ENCODE measurements at places on chromosomes 13 and 19. TPM values are rescaled to one million over a fixed set of nuclear protein-coding genes. Genes with fewer than 3 reads are reported as not detected.

- DNase-seq: peak; percentile 69
- H3K4me1 ChIP-seq: peaks cover 10% of the 10 kb centered on the region
- peak overlapping the region; percentile 82 for H3K27ac ChIP-seq
- H3K36me3 ChIP-seq: no peaks in the 10 kb centered on the region
These were observed 2.8 kb upstream of the SPRYD7 start for GRCh38 chr13:49938921-49939320.

GRCh38 chr19:51000981-51001380 is 423 bp downstream of the KLK8 start:
- H3K36me3 ChIP-seq: no peaks in the 10 kb centered on the region
- no peaks in the 10 kb centered on the region for H3K4me1 ChIP-seq
- no peak for DNase-seq
- no peak overlapping the region for H3K4me3 ChIP-seq

- no peaks in the 10 kb centered on the region for H3K27me3 ChIP-seq
- no peak for DNase-seq
- H3K4me3 ChIP-seq: no peak overlapping the region
- no peak overlapping the region for H3K27ac ChIP-seq
- H3K4me1 ChIP-seq: no peaks in the 10 kb centered on the region
These were observed 23.4 kb downstream of the ZNF560 start for GRCh38 chr19:9474975-9475374.

DNA sequence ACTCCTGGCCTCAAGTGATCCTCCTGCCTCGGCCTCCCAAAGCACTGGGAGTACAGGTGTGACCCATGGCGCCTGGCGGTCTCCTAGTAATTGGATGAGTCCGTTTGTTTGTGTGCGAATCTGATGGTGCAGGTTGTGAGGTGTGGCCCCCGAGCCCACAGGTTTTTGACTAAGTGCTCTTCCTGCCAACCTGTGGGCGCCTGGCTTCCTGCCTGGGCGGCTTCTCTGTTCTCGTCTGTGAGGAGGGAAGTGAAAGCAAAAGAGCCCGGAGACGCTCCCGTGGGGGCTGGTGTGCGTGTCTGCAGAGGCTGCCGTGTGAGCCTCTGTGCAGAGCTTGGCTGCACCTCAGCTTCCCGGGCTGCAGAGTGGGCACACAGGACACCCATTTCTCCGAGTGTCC is 10.0 kb downstream of the ARHGAP45 start:
- H3K27ac ChIP-seq: no peak overlapping the region
- peaks cover 4% of the 10 kb centered on the region for H3K27me3 ChIP-seq
- H3K4me3 ChIP-seq: no peak overlapping the region
- DNase-seq: no peak
- H3K4me1 ChIP-seq: peaks cover 4% of the 10 kb centered on the region
- H3K36me3 ChIP-seq: no peaks in the 10 kb centered on the region

The MIA gene
- total RNA-seq: not detected

- no peaks in the 10 kb centered on the region for H3K27me3 ChIP-seq
- no peak for DNase-seq
- no peaks in the 10 kb centered on the region for H3K4me1 ChIP-seq
- H3K27ac ChIP-seq: no peak overlapping the region
- H3K4me3 ChIP-seq: no peak overlapping the region
These were observed 931.3 kb downstream of the UQCRFS1 start for GRCh38 chr19:28281676-28282075.

The FOSB gene
- 37.9 TPM for total RNA-seq

The BICRA gene
- 2.2 TPM for total RNA-seq

DNA sequence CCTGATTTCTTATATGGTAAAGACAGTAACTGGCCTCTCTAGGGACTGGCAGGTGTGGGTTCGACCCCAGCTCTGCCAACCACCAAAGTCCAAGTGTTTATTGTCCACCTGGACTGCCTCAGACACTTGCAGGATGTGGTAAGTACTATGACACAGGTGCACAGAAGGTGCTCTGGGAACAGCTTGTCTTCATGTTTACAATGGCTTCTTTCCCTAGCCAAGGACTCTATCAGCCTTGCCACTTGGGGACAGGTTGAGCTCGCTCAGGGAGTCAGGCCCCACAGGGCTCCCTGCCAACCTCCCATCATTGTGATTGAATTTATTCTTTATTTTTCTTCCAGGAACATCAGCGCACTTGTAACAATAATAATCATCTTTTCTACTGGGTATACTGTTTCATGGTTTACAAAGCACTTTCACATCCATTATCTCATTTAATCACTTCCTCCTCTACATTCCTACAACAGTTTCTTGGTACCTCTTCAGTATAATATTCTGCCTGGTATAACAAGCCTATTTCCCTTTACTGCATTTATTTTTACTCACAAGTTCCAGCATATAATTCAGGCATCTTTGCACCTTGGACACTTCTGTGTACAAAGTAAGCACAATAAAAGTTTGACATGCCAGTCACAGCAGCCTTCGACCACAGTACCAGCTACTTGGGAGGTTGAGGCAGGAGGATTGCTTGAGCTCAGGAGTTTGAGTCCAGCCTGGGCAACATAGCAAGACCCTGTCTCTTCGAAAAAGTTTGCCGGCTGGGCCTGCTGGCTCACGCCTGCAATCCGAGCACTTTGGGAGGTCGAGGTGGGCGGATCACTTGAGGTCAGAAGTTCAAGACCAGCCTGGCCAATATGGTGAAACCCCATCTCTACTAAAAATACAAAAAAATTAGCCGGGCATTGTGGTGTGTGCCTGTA is 24.2 kb upstream of the GATAD2A start:
- no peaks in the 10 kb centered on the region for H3K36me3 ChIP-seq
- no peak overlapping the region for H3K4me3 ChIP-seq
- H3K27me3 ChIP-seq: no peaks in the 10 kb centered on the region
- peak overlapping the region; percentile 14 for H3K27ac ChIP-seq

GRCh38 chr13:97279913-97280312 is 57.8 kb downstream of the MBNL2 start:
- H3K4me3 ChIP-seq: no peak overlapping the region
- no peaks in the 10 kb centered on the region for H3K27me3 ChIP-seq
- no peaks in the 10 kb centered on the region for H3K36me3 ChIP-seq
- H3K27ac ChIP-seq: peak overlapping the region; percentile 77

- no peak overlapping the region for H3K4me3 ChIP-seq
- H3K4me1 ChIP-seq: no peaks in the 10 kb centered on the region
- DNase-seq: no peak
- H3K27me3 ChIP-seq: no peaks in the 10 kb centered on the region
- no peak overlapping the region for H3K27ac ChIP-seq
These were observed 353.5 kb downstream of the DACH1 start for GRCh38 chr13:71513411-71514033.

The STXBP2 gene
- total RNA-seq: 58.6 TPM

DNA sequence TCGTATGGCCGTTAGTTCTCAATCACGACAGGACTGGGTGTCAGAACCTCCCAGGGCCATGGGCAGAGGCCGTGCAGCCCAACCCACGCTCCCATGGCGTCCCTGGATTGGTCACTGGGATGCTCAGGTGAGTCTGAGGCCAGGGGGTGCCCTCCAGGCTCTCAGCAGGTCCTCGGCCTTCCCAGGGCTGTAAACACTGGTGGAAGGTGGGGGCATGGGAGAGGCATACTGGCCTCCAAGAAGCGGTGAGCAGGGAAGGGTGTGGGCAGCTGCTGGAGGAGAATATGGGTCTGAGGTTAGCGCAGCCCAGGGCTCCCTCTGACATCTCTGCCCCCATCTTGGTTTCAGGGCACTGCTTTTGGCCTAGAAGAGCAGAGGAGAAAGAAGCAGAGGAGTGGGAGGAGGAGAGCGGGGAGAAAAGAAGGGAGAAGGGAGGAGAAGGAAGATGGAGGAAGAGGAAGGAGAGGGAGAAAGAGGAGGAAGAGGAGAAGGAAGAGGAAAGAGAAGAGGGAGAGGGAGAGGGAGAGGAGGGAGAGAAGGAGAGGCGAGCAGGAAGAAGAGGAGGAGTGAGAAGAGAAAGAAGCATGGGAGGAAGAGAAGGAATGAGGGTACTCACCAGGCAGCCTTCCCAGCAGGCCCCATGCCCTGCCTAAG is 62.3 kb downstream of the CEBPG start:
- H3K4me1 ChIP-seq: peaks cover 23% of the 10 kb centered on the region
- H3K4me3 ChIP-seq: no peak overlapping the region
- no peaks in the 10 kb centered on the region for H3K27me3 ChIP-seq
- no peak overlapping the region for H3K27ac ChIP-seq
- no peak for DNase-seq

The ZBTB32 gene
- total RNA-seq: not detected

The ANKRD27 gene
- total RNA-seq: 30.5 TPM

The RGL3 gene
- total RNA-seq: 20.6 TPM

The ZNF728 gene
- total RNA-seq: not detected

DNA sequence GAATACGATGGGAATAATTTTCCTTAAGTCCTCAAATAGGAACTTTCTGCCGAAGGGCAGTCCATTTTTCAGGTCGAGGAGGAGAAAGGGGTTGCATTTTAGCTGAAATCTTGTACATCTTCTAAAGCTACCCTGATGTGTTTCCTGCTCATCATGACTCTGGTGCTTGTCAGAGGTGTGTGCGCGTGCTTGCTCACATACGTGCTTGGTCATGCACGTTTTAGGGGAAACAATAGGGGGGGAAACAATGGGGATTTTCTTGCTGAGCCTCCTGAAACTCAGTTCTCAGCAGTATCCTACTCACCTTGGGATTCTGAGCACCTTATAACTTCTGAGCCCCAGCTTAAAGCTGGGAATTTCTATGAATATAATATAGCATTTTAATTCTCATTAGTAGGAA is 44.7 kb downstream of the TM9SF2 start:
- H3K36me3 ChIP-seq: no peaks in the 10 kb centered on the region
- no peak overlapping the region for H3K27ac ChIP-seq
- H3K27me3 ChIP-seq: no peaks in the 10 kb centered on the region
- no peak for DNase-seq
- H3K4me3 ChIP-seq: no peak overlapping the region

DNA sequence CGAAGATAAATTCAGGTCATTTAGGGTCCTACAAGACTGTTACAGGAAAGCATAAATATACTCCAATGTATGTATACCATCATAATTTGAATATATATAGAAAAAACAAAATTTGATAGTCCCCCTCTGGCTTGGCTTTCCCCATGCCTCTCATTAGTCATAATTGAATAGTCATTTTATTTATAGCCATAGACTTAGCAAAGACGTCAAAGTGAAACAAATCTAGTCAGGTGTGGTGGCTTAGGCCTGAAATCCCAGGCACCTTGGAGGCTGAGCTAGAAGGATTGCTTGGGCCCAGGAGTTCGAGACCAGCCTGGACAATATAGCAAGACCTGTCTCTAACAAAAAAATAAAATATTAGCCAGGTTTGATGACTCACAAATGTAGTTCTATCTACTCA is 141.1 kb downstream of the TNFRSF19 start:
- H3K4me3 ChIP-seq: no peak overlapping the region
- no peak for DNase-seq
- H3K27me3 ChIP-seq: no peaks in the 10 kb centered on the region
- no peaks in the 10 kb centered on the region for H3K4me1 ChIP-seq
- no peaks in the 10 kb centered on the region for H3K36me3 ChIP-seq

The SMIM17 gene
- not detected for total RNA-seq

- no peak overlapping the region for H3K27ac ChIP-seq
- H3K36me3 ChIP-seq: no peaks in the 10 kb centered on the region
- H3K4me3 ChIP-seq: no peak overlapping the region
- DNase-seq: no peak
- no peaks in the 10 kb centered on the region for H3K4me1 ChIP-seq
These were observed 7.4 kb upstream of the LSR start for GRCh38 chr19:35241417-35241816.

DNA sequence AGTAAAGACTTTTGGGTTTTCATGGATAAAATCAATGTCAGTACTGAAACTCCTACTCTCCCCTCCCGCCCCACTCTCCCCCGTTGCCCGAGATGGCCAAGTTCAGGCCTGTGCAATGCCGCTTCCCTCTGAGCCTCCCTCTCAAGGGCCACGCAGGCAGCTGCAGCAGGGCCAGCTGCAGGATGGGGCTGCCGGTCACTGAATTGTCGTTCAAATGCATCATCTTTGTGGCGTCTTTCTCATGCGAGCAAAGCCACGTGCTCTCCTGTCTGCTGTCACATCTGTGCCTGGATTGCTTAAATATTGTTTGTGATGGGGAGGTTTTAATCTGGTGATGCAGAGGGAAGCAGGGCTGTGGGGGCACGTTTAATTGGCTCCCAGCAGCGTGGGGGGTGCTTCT is 26.6 kb downstream of the SHISA2 start:
- no peaks in the 10 kb centered on the region for H3K36me3 ChIP-seq
- no peak overlapping the region for H3K27ac ChIP-seq
- H3K4me1 ChIP-seq: peaks cover 8% of the 10 kb centered on the region
- H3K4me3 ChIP-seq: no peak overlapping the region

DNA sequence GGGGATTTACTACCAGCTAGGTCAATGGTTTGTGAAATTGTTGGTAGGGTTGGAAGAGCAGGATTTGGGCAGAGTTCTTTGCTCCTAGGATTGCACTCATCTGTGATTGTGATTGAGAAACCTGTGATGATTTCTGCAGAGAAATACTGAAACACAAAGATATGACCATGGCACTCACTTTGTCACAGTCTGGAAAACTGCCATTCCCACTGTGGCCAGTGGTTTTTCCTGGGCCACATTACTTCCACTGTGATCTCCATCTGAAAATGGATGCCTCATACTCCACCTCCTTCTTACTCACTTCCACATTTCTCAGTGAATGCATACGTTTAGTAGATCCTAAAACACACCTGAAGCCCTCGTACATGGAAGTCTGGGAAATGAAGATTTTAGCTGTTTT is 593.2 kb downstream of the LMO7 start:
- H3K4me1 ChIP-seq: no peaks in the 10 kb centered on the region
- no peaks in the 10 kb centered on the region for H3K36me3 ChIP-seq
- H3K4me3 ChIP-seq: no peak overlapping the region
- no peaks in the 10 kb centered on the region for H3K27me3 ChIP-seq
- no peak overlapping the region for H3K27ac ChIP-seq

GRCh38 chr13:46621792-46622629 is 69.0 kb downstream of the LRCH1 start:
- no peak for DNase-seq
- no peak overlapping the region for H3K27ac ChIP-seq
- no peaks in the 10 kb centered on the region for H3K27me3 ChIP-seq
- peaks cover 41% of the 10 kb centered on the region for H3K4me1 ChIP-seq
- no peak overlapping the region for H3K4me3 ChIP-seq

- no peak overlapping the region for H3K27ac ChIP-seq
- H3K36me3 ChIP-seq: no peaks in the 10 kb centered on the region
- H3K4me1 ChIP-seq: no peaks in the 10 kb centered on the region
- DNase-seq: no peak
- no peak overlapping the region for H3K4me3 ChIP-seq
- no peaks in the 10 kb centered on the region for H3K27me3 ChIP-seq
These were observed 52.9 kb downstream of the OR10H4 start for GRCh38 chr19:16001481-16002312.

DNA sequence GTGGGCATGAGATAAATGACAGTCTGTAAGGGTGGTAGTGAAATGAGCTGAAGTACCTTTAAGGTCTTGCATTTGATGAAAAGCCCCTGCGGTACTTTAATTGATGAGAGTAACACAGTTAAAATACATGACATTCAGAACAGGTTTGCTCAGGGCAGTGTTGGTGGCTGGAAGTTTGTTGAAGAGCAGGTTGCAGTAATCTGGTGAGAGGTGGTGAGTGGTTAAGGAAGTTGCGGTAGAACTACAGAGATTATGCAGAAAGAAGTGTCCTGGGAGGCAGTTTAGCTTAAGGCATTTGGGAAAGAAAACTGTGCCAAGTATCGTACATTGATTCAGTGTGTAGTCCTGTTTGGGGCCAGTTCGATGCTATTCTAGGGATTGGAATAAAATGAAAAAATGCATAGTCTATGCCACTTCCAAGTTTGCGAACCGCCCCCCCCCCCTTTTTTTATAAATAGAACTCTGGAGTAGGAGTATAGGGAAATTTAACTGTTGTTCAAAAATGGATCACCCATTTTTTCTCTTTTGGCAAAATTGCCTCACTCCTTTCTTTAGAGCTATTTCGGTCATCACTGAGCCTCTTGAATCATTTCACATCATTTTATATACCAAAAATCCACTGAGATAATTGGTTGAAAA is 42.7 kb downstream of the SLAIN1 start:
- no peak overlapping the region for H3K27ac ChIP-seq
- no peaks in the 10 kb centered on the region for H3K36me3 ChIP-seq
- H3K4me3 ChIP-seq: no peak overlapping the region
- H3K27me3 ChIP-seq: no peaks in the 10 kb centered on the region
- no peak for DNase-seq

Measured in hepatocyte (in vitro differentiated cells).